ENCODE measurements at places on chromosomes 16 and 17.

GRCh38 chr17:73390221-73390620, 78.4 kb upstream of the CDC42EP4 start:
- no peak for DNase-seq

DNA sequence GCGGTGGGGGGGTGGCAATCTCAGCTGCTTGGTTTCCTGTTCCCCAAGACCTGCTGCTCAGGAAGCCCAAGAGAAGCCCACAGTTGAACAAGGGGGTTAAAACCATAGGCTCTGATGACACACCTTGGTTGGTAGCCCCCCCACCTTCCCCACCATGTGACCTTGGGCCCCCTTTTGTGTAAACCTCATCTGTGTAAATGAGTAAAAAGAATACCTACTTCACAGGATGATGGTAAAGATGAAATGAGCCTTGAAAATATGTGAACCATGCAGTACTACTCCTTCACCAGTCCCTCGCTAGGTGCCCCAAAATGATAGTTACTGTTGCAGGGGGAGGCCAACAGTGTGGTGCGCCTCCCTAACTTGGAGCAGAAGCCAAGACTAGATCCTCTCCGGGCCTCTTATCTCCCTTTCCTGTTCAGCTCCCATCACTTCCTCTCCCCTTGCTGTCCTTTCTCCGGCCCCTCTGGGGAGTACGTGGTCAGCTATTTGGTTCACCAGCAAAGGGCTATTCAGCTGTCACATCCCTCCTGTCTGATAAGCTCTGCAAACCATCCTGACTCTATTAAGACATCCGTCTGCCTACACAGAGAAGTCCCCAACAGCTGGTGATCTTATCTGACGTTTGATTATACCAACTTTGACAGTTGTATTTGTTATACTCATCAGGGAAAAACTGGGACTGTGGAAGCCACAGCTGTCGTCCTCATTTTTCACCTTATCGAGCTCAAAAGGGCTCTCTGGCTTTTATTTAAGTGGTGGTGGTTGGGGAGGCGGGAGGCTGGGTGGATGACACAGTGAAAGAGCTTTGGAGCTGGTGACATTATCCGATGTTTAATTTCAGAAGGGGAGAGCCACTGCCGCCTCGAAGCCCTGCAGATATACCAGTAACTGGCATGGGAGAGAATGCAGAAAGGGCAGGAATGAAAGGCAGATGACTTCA, 19.9 kb downstream of the DCAKD start:
- no peak for DNase-seq

- DNase-seq, result no peak
These were observed 31.7 kb downstream of the PIK3R6 start for GRCh38 chr17:8835631-8836364.

GRCh38 chr16:83215406-83216001, 588.7 kb downstream of the CDH13 start:
- peak; percentile 28 for DNase-seq

DNA sequence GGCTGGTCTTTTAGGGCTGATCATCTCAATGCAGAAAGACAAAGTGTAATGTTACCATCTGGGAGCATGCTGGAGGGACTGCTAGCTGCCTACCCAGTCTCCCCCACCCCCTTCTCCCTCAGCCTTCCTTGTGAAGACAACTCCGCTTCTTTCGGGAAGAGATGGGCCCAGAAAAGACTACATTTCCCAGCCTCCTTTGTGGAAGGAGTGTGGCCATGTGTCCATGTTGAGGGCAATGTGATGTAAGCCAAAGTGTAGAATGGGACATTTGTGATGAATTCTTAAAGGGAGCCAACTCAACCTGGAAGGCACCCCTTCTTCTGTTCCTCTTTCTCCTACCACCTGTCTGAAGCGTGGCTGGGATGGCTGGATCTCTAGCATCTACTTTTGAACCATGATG, 16.3 kb downstream of the ABCC12 start:
- no peak for DNase-seq

GRCh38 chr16:49601576-49601975, 228.0 kb downstream of the C16orf78 start:
- no peak for DNase-seq

DNA sequence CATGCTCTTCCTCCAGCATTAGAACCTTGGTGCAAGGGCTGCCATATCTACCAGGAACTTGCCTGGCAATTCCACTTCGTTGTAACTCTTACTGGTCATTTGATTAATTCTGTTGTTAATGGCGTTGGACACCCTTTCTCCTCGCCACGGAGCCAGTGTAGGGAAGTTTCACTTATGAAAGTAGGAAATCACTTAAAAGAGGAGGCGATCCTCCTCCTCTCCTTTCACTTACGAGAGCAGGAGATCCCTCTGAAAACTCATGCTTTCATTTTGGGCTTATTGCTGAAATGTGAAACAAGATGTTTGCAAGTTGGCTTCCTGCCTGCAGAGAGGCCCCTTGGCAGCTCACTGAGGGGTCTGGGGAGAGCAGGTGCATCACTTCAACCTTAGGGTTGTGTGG, 226.0 kb downstream of the SNX29 start:
- no peak for DNase-seq

- no peak for DNase-seq
These were observed 1.1 kb downstream of the PLLP start for GRCh38 chr16:57283214-57283958.

DNA sequence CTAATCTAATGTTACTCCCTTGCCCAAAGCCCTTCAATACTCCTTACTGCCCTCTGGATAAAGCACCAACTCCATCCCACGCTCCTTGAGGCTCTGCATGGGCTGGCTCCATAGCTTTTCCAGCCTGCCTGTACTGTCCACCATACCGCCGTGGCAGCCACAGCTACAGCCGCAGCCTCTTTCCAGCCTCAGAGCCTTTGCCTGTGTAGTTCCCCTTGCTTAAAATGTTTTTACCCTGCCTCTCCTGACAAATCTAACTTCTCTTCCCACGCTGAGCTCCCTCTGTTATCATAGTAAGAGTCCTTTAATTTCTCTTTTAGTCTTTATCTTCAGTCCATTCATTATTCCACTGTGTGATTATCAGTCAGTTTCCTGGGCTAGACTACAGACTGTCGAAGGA, 22.0 kb downstream of the TEX14 start:
- DNase-seq, result no peak

DNA sequence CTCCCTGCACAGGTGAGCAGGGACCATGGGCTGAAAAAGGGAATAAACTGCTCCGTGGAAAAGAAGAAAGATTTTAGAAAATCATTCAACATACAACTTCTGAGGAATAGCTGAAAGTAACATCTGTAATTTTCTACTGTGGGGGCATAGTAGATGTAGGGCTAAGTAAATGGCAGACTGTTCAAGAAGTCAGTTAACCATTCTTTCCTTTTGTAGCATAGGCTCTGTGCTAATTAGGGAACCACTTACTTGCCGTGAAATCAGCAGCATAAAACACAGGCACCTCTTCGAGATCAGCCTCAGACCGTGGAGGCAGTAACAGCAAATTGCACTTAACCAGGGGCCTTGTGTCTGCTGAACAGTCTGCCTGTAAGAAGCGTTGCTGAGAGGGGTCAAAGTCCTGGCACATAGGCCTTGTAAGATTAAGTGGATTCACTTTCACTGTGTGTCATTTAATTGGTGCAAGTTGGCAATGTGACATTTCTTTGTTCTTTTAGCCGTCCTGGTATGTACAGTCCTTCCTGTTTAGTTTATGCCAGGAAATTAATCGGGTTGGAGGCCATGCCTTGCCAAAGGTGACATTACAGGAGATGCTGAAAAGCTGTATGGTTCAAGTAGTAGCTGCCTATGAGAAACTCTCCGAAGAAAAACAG, 10.4 kb downstream of the COG1 start:
- no peak for DNase-seq

- no peak for DNase-seq
These were observed 24.9 kb upstream of the RHOT1 start for GRCh38 chr17:32117399-32117798.

- peak; percentile 80 for DNase-seq
These were observed 214.0 kb upstream of the ASIC2 start for GRCh38 chr17:33506889-33507650.

GRCh38 chr17:58730937-58731336, 24.7 kb upstream of the PPM1E start:
- no peak for DNase-seq

DNA sequence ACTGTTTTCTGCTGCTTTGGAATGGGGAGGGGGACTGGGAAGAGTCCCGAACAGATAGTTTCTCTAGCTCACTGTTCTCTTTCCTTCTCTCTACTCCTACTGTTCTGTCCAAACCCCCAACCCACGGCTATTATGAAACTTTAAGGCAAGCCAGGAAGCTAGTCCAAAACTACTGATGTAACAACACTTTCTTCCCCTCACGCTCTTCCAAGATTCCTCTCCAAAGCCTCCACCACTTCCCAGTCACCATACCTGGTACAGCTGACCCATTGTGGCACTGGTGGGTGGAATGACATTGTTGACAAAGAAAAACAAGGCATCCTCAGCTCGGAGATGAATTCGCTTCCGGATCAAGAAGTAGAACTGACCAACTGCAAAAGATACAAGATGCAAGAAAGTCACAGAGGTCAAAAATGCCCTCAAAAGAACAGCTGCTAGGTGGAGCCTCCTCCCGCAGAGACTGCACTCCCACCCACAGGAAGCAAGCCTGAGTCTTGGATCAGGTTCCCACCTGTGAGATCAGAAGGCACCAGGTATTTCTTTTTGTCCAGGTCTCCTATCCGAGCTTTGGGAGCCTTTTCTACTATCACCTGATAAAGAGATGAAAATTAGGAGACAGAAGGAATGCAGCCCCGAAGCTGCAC, 1.0 kb downstream of the GABARAP start:
- no peak for DNase-seq

GRCh38 chr17:62696726-62697490, 69.4 kb downstream of the MRC2 start:
- no peak for DNase-seq

DNA sequence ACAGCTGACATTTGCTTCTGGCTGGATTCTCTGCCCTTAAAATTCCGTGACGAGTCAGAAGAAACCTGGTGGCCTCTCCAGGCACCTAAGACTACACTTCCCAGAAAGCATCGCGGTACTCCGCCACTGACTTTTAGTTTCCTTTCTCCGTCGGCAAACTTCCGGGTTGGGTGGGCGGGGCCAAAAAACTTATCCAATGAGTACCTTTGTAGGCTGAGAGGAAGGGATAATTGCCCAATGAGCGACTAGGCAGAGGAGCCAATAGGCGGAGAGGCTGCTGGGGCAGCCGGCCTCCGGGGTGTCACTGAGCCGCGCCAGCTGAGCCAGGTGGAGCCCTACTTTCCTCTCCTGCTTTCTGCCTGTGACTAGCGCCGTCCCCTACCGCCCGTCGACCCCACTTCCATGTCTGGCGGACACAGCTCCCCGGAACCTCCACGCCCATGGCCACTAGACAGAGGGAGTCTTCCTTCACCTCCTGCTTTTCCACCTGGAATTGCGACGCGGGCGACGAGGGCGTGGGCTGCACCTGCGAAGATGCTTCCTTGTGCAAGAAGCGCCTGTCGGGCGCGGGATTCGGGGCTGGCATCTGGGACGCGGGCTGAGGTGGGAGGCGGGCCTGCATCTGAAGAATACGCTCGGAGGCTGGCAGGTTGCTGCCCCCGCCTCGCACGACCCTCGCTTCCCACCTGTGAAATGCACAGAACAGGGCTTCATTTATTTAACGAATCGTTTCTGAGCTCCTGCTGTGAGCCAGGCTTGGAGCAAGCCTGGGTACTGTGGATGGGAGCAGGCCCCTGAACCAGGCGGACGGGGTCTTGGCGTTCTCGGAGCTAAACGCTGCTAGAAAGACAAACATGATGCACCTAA, 16.5 kb upstream of the ARHGAP17 start:
- DNase-seq, result peak; percentile 97

DNA sequence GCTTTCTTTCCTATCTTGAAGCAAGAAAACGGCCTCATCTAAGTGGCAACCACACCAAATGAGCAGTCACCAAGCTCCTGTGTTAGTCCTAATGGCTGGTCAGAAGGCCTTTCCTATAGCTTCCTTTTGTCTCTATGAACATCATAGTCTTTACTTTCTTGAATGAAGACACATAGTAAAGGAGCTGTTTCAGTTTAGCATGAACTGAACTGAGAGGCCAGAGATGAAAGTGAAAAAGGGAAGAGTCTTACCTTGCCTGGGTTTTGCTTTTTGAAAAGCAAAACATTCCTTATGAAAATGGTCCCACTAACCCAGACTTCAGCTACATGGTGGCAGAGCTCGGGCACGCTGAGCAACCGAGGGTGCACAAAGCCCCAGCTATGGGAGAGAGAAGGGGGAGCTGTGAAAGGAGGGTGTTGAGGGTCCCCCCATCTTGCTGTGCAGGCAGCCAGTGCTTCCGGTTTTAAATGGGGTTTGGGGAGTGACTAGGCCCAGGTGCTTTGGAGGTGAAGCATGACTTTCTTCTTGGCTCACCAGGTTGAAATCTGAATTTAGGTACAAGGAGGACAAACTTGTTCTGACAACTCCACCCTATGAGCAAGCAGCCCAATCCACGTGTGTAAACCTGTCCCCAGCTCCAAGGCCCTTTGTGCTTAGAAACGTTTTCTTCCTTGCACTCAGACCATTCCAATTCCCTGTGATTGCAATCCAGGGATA, 9.1 kb upstream of the PSMC3IP start:
- peak; percentile 14 for DNase-seq

- peak; percentile 66 for DNase-seq
These were observed 56.2 kb downstream of the PRMT7 start for GRCh38 chr16:68367030-68367429.

DNA sequence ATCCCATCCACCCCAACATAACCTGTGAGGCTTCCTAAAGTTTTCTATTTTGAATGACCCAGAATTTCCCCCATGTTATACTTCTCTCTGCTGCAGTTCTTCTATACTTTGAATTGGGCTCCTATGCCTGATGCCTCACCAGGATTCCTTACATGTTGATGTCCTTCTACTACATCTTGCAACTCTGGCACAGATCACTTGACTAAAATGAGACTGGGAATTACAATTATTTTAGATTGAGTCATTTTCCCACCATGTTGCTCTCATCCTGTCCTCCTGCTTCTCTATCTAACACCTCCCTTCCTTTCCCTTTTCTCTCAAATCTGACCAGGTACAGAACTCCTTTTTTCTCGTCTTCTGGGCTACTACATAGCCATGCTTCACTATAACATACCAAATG, 314.0 kb upstream of the KCNJ16 start:
- no peak for DNase-seq

DNA sequence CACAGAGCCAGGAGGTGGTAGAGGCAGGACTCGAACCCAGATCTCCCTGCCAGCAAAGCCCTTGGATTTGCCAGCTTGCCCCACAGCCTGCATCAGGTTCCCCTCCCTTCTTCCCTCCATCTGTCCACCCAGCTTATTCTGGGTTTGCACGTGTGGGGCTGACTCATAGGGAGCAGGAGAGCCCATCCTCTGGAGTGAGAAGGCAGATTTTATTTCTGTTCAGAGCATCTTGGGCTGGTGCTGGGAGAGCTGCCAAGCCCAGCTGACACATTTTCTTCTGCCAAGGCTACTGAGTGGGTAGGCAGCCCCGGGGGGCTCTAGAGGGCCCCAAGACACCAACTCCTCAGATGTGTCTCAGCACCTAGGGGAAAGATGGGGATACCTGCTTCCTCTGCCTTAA, 106.3 kb upstream of the CRHR1 start:
- no peak for DNase-seq

DNA sequence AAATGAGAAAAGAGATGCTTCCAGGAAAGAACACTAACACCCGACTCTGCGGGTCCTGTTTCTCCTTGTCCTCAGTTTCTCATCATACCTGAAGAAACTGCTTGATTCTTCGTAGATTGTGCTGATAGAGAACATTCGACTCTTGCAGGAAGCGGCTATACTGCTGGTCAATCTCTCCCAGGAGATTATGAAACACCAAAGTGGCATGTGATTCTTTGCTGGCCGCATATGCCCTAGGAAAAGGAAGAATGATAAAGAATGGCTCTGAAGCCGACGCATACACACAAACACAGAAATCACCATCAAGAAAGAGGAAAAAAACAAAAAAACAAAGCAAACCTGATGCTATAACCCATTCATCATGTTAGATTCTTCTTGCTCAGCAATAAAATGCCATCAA, 41.8 kb downstream of the STAT3 start:
- no peak for DNase-seq

All from MV-4-11 (cell line).